ENCODE measurements at places on chromosomes 6 and 20.

DNA sequence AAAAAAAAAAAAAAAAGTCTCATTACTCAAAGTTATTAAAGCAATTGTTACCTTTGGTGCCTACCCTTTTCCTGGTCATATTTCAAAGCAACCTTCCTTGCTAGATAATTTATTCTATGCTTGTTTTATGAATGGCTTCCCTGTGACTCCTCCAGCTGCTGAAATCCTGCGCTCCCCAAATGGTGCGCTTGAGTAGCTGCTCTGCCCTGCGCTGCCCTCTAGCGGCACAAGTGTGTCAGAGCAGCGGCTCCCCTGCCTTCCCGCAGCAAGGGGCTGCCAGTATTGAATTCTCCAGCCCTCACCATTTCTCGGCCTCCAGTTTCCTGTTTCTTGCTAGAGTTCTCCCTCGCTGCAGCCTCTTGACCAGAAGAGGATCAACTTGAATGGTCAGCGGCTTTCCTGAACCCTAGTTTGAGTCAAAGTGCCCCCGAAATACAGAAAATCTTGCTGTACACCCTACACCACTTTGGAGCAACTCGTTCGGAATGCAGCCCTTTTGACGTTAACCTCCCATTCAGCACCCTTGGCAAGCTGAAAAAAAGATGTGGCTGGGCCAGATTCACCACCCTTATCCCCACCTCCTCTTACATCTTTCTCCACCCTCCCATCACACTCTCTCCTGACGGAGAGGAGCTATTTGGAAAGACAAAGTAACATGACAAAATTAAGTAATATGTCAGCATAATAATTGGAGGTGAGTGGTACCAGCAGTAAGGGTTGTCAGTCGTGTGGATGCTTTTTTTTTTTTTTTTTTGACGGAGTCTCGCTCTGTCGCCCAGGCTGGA is 60.4 kb upstream of the KLHL31 start:
- peak; percentile 21 for DNase-seq

DNA sequence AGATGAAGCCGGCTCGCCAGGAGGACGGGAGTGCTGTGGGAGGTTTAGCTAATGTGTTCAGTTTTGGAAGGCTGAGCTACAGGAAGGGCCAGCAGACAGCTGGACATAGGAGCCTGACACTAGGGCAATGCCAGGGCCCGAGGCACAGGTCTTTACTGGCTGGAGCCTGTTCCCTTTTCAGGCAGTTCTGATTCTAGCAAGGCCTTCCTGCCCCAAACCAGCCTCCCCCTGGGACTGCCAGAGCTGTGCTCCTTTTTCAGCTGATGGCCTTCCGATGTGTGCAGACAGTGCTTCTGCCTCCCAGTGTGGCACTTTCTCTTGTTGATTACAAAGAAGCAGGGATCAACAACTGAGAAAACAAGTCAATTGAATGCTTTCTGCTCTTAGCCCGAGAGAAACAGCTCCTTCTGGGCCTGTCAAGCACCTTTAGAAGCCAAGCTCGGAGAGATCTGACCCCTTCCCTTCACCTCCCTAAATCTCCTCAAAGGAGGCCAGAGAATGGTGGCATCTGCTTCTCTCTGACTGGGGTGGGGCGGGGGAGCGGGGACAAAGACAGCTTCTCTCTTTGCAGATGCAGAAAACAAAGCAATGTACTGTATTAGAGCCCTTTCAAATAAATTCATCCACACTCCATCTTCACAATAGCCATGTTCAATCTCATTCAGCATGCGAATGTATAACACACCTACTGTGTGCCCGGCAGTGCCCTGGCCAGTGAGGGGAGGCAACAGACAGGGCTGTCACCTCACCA is 63.2 kb downstream of the RAB44 start:
- no peak for DNase-seq

DNA sequence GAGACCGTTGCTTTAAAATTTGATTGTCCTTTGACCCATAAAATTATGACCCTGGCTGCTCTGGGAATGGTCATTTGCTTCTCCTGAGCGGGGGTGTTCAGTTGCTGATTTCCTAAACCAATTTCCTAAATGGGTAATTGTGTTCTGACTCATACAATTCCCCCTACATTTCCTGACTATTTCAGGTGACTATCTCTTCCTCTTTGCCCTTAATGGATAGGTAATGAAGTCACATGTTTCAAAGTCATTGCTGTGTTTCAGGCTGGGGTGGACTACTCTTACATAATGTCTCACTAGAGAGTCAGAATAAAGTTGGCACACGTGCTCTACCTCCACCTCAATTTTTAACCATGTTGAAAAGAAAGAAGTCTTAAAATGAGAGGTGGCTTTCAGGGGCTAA is 109.8 kb downstream of the DOK5 start:
- DNase-seq: peak; percentile 12

GRCh38 chr20:1266167-1266973 is at the start of gene SNPH:
Gene SNPH (plus strand): TSS chr20:1266294. CDS start chr20:1296240, 29,946 bp downstream.
- DNase-seq: peak; percentile 56

Data from kidney epithelial cell (primary cell).